ENCODE measurements at places on chromosomes 2 and 18.

DNA sequence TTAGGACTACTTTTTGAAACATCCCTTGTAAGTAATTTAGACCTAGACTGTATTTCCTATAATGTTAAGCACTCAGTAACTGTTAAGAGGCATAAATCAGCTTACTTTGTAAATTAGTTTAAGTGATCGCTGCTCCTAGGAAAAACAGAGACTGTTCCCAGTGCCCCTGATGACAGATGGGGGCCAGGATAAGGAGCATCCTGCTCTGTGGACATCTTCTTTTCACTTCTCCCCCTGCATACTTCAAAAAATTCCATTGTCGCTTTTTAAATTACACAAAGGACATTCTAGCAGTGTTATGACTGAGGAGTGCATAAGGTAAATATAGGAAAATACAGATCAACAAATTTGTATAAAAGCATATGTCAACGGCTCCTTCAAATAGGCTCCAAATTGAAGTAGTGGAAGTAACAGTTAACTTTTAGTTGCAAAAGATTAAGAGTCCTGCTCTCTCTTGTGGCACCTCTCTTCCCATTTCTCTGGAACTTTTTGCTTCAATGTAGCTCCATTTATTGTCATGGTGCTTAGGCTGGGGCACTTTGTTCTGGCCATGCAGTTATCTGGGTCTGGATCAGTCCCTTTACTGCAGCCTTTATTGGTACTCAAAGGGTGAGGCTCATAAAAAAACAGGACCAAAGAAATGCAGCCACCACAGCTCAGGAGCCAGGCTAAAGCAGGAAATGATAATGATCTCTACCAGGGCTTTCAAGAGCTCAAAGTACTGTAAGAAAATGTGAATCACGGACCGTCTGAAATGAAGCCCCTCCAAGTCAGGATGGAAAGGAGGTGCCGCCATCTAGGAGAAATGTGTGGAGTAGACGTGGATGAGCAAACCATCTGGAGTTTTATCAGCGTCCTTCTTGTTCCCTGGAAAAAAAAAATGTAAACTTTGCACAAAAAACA, 162.1 kb upstream of the ZNF516 start:
- DNase-seq = peak; percentile 33

- peak; percentile 49 for DNase-seq
These were observed 1.4 kb downstream of the SOX11 start for GRCh38 chr2:5693287-5694201.

- DNase-seq = no peak
These were observed 24.1 kb downstream of the CFLAR start for GRCh38 chr2:201139836-201140604.

DNA sequence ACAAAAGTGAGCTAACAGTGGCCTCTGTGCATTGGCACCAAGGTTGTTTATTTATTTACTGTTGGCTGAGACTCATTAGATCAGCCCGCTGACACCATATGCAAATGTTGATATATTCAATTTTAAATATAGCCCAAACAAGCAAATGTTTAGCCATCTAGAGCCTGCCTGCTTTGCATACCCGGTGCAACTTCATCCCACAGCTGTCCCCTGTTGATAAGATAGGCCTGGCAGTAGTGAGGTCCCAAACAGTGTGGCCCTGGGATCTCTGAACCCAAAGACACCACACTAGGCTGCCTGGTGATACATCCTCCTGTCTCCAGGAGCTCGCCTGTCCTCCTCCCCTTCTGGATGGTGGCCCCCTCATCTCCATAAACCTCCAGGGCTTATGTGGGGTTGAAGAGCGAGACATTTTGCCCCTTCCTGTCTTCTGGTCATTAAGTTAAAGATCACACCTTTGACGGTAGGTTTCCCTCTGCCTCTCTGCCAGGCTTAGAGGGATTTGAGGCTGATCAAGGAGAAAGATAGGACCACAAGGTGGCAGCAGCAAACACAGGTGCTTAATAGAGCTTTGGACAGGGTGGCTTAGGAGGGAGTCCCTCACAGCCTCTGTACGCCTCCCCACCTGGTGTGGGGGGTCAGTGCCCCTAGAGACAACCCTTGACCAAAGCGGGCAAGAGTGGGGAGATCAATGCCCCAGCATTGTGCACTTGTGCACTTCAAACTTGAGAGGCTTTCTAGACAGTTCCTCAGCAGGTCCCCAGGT, 23.7 kb upstream of the MYO5B start:
- DNase-seq = peak; percentile 24
